ENCODE measurements at places on chromosomes 5 and 9.

DNA sequence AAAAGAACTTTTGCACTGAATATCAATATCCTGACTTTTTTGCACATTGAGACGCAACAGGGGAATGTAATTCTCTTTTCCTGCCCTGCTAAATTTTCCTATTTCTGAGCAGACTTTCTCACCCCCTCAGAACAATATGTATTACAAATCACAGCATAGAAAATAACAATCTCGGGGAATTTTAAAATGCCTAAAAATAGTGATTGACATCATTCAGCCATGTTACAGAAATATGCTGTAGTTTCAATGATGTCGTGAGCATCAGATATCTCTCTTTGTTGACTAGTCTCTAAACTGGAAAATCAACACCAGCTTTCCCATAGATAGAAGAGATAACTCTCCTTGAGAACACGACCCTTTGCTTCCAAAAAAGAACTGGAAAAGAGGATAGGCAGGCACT, 166.7 kb downstream of the ZDHHC21 start:
- no peak for DNase-seq

- no peak for DNase-seq
Measured at GRCh38 chr5:4191041-4191440, 595.4 kb downstream of the IRX1 start.

DNA sequence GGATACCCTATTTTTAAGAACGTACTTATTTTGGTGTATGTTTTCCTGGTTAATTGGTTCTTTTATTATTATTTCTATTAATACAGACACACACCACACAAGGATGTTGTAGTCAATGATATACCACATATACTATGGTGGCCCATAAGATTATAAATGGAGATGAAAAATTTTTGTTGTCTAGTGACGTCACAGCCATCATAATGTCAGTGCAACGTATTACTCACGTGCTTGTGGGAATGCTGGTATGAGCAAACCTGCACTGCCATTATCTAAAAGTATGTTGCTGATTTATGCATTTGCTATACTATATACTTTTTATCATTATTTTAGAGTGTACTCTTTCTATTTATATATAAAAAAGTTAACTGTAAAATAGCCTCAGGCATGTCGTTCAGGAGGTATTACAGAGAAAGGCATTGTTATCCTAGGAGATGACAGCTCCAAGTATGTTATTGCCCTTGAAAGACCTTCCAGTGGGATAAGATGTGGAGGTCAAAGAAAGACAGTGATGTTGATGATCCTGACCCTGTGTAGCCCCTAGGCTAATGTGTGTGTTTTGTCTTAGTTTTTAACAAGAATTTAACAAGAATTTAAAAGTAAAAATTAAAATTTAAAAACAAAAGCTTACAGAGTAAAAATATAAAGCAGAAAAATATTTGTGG, 65.6 kb upstream of the SGCD start:
- no peak for DNase-seq

DNA sequence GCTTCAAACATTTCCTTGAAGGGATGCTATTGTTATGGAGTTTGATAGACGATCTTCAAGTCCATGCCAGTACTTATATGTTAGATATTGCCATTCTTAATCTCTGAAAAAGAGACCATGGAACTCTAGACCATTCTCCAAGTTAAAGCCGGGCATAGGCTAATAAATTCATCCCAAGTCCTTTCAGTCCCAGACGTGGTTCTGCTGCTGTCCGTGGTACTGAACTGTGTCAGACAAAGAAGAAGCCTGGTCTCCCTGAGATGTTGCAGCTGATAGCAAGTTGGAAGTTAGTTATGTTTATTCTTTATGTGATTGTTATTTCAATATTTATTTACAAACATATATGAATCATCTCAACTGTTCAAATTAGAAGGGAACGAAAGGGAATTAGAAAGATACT, 158.7 kb downstream of the NMUR2 start:
- DNase-seq = no peak
